NCI-H187 treated with DMSO at 0.1 percent for 48 hours (cell line): ENCODE measurements at places on chromosomes 7 and 10.

GRCh38 chr7:91767820-91768219, 112.7 kb downstream of the MTERF1 start:
- no peak for DNase-seq

- DNase-seq: no peak
These were observed 58.8 kb downstream of the TPST1 start for GRCh38 chr7:66263936-66264335.

- no peak for DNase-seq
These were observed 81.3 kb downstream of the ADAM22 start for GRCh38 chr7:88015309-88015708.

DNA sequence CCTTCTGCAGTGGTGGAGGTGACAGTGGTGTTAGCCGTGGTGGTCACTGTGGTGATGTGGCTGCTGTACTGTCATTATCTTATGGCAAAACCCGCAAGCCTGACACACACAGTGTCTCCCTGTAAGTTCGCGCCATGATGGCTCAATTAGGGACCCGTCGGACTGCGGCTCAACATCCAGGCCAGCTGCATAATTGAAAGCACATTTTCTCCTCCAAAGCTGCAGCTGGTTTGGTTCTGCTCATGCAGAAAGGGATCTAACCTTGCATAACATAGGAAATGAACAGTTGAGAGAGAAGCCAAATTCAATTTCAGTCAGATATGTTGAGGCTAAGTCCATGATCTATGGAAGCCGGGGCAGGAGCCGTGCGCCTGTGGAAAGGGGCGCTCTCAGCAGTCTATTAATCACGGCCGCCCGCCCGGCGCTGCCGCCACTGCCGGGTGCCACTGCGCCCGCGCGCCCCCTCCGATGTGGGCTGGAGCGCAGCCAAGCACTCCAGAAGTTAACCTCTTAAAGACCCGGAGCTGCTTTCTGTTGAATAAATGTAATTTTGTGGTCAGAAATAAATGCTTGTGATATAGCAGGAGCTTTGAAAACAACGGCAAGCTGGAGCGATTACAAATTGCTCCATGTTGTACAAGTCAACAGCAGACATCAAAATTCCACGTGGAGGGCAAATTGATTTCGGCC, 227.7 kb downstream of the CUX1 start:
- DNase-seq: no peak

DNA sequence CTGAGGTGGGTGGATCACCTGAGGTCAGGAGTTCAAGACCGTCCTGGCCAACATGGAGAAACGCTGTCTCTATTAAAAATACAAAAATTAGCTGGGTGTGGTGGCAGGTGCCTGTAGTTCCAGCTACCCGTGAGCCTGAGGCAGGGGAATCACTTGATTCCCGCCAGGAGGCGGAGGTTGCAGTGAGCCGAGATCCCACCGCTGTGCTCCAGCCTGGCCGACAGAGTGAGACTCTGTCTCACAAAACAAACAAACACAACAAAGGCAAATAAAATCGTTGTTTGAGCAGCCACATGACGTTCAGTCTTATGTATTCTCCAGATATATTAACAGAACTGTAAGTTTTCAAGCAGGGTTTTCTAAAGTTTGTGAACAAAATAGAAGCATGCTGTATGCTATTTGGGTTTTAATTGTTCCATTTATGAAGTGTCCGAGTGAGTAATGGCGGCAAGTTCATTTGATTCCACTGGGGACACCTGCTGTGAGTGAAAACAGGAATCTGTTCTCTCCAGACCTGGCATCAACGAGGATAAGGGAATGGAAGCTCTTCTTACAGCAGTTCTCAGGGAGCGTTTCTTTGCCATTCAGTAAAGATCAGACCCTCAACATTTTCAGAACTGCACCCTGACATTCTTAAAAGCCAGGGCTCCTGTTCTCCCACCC, 122.5 kb upstream of the PITRM1 start:
- DNase-seq: no peak

GRCh38 chr7:156019776-156020565, 207.7 kb upstream of the SHH start:
- no peak for DNase-seq

DNA sequence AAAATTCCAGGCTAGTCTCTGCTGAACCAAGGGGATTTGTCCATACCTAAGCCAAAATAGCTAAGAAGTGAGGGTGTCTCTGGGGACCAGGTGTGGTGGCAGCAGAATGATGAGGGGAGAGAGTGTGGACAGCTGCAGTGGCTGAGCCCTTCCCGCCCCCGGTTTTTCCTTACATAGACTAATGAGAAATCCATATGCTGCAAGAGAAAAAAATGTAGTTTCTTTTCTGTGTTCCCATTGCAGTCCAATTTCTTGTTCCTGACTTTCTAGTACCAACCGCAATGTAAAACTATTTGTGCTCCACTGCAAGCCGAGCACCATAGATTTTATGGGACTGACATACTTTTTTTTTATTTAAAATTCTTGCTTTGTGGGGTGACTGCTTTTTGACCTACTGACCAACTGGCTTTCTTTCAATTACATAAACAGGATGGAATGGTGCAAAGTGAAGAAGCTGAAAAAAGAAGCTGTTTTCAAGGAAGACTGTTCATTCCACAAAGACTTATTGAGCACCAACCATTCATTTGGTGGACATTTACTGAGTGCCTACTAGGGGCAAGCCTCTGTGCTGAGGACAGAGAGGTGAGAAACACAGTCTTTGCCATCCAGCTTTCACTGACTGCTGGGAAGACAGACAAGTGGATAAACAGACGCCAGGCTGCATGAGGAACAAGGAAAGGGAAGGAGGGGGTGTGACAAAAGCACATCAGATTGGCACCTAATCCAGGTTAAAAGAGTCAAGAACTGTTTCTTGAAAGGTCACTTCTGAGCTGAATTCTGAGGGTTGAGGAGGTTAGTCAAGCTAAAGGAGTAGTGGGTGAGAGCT, 9.8 kb downstream of the CEP41 start:
- peak; percentile 82 for DNase-seq

- DNase-seq: no peak
These were observed 50.3 kb downstream of the LRRC4 start for GRCh38 chr7:127980901-127981300.

GRCh38 chr7:17633067-17633466, 307.2 kb downstream of the SNX13 start:
- no peak for DNase-seq

DNA sequence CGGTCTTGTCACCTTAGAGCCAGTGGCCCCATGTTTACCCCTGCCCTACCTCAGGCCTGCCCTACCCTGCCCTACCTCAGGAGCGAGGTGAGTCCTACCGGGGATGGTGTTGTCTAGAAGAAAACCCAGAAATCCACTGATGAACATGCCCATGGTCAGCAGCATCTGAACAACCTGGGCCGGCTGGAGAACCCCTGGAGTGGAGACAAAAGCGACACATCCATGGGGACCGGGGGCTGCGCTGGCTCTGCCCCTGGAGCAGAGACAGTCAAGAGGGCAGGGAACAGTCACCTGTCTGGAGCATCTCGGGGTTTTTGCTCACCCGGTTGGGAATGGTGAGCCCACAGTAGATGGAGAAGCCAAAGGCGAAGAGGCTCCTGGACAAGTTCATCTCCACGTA, 36.3 kb downstream of the STRA8 start:
- DNase-seq: no peak

DNA sequence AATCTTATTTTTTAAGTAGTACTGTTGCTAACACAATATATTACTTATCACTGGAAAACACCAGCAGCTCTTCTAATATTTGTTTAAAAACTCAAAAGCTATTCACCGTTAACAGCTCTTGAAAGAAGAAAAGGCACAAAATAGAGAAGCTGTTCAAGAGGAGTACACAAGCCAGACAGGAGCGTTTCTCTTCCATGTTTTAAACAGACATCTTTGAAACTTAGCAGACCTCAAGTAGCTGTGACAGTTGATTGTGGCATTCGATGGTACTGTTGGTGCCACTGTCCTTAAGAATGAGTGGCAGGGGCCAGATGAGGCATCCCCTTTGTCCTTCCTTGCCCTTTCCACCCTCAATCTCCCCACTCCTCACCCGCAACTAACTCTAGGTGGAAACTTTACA, 81.6 kb upstream of the PRR15 start:
- DNase-seq: no peak

DNA sequence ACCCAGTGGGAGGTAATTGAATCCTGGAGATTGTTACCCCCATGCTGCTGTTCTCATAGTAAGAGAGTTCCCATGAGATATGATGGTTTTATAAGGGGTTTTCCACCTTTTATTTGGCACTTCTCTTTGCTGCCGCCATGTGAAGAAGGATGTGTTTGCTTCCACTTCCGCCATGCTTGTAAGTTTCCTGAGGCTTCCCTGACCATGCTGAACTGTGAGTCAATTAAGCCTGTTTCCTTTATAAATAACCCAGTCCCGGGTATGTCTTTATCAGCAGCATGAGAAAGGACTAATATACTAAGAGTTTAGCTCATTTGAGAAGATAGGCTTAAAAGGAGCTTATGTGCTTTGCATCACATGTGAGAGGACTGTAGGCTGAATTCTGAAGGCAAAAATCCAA, 29.3 kb downstream of the TMEM248 start:
- no peak for DNase-seq
